ENCODE measurements at places on chromosomes 12 and 14.
A peak's percentile ranks its signal among the peaks of the same experiment; 100 is the strongest.

DNA sequence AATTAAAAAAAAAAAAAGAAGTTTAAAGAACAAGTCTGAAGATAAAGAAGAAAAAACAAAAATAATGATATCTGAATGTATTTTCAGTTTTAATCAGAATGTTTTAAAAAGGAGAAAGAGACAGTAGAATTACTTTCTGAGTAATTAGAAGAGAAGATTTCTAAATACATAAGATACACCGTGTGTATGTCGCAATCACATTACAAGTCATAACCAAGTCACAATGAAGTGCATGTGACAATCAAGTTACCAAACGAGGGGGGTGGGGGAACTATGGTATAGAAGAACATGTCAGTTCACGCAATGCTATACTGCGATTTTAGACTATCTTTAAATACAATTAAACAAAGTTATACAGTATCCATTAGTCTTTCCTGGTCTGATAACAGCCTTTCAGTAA is 1464.1 kb upstream of the FLRT2 start:
- no peak for DNase-seq

GRCh38 chr14:89255012-89255411 is 162.0 kb downstream of the FOXN3 start:
- no peak for DNase-seq

GRCh38 chr12:46664761-46665287 is 161.0 kb downstream of the SLC38A4 start:
- DNase-seq = no peak

- DNase-seq = no peak
Measured at GRCh38 chr12:108738170-108738569, 6.9 kb upstream of the CORO1C start.

DNA sequence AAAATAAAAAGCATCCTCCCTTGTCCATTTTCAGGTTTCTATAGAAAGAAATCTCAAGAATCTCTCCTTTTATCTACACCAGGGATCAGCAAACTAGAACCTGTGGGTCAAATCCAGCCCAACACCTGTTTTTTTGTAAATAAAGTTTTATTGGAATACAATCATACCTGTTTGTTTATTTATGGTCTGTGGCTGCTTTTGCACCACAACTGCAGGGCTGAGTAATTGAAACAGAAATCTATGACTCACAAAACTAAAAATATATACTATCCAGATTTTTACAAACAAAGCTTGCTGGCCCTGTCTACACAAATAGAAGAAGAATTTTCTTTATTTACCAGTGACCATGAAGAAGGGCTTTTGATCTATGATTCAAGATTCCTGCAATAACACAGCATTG is 95.1 kb upstream of the COCH start:
- DNase-seq = no peak

GRCh38 chr12:67910360-67911274 is 78.6 kb upstream of the IFNG-AS1 start:
- DNase-seq = no peak

DNA sequence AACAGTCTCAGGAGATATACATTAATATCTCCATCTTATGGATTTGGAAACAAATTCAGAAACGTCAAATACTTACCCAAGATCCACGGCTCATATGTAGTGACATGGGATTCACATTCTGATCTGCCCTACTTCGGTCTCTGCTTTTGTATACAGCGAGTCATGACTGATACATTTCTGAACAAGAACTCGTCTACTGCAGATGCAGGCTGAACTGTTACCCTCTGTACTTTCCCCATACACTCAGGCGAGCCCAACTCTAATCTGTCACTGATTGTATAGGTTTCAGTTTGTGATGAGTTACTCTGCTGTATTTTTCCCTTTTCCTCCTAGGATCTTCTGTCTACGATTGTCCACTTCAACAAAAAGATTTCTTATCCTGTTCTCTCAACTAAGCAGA is 441.6 kb downstream of the CCDC91 start:
- DNase-seq = no peak

DNA sequence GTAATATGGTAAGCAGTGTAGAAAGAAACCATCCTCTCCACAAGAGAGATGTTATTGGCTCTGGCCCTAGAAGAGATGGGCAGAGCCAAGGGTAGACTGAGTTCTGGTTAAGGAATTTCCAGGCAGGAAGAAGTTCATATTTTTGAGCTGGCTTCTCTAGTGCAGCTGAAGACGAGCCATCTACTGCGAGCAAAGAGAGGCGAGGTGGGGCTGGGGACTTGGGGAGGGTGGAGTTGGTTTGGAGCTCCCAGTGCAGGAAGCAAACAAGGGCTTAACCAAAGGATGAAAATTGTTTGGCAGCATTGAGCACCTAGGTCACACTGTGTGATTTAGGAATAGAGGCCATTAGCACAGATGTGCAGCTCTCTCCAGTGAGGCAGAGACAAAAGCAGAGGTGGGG is 239.6 kb downstream of the ZFP36L1 start:
- no peak for DNase-seq

- DNase-seq = no peak
Measured at GRCh38 chr14:100406505-100407131, 83.5 kb downstream of the SLC25A47 start.

DNA sequence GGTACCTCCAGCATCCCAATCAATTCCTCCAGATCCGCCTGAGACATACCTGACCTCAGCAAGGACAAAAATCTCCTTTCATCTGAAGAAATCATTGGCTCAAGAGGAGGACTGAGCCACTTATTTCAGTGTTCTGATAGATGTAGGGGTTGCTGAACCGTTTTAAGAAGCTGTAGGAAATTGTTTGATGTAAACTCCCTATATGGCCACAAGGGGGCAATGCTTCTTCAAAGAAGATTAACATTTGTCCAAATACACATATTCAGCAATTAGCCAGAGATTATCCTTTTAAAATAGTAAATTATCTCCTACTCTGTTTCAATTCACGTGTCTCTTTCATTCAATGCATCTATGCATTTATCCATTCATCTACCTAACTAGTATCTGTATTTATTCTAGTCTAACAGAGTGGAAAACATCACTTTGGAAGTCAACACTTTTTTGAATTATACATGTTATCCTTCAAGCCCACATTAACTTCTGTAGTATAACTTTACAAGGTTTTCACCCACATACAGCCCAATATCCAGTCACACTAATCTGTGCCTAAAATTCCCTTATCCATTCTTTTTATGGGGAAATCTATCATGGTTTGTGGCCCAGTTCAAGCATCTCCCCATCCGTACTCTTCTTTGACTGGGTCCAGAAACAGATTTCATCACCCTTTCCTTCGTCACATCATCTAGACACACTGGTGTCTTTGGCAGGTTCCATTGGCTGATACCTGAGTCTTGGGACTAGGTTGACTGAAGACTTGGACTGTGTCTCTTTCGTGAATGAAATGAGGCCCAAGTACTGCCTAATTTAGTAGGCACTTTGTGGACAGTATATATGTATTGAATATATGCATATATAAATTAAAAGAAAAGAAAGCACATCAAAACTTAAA is 411.0 kb upstream of the OR4E1 start:
- peak; percentile 90 for DNase-seq

DNA sequence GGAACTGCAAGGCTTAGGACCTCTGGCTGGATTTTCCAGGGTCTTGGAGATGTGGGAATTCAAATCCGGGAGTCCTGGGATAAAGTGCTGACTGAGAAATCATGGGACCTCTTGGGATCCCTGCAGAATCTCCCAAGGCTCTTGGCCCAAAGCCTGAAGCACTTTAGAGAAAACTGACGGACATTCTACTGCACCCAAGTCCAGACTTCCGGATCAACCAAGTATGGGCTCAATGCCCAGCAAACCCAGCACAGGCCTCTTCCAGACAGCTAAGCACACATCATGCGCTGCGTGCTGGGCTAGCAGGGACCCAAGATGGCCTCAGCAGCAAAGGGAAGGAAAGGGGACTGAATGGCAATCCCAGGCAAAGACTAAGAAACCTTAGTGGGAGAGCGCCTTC is 85.0 kb downstream of the ACTN1 start:
- no peak for DNase-seq

DNA sequence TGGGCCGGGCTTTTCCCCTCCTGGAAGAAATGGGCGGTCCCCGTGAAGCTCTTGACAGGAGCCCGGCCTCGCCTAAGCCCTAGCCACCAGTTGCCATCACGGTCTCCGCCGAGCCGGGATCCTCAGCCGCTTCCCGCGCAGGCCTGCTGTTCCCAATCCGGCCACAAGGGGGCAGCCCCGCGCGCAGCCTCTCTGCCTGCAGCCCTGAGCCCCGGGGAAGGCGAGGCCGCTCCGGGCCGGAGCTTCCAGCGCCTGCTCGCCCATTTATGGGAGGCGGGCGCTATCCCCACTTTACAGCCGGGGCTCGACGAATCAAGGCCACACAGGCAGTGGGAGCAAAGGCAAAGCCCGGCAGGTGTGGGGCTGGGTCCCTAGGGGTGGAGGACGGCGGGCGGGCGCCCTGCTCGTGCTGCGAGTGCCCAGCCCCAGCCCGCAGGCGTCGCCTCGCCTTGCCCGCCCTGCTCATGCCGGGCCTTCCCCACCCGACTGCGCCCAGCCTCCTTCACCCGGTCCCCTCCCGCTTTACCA is 61.5 kb downstream of the LGMN start:
- peak; percentile 87 for DNase-seq

DNA sequence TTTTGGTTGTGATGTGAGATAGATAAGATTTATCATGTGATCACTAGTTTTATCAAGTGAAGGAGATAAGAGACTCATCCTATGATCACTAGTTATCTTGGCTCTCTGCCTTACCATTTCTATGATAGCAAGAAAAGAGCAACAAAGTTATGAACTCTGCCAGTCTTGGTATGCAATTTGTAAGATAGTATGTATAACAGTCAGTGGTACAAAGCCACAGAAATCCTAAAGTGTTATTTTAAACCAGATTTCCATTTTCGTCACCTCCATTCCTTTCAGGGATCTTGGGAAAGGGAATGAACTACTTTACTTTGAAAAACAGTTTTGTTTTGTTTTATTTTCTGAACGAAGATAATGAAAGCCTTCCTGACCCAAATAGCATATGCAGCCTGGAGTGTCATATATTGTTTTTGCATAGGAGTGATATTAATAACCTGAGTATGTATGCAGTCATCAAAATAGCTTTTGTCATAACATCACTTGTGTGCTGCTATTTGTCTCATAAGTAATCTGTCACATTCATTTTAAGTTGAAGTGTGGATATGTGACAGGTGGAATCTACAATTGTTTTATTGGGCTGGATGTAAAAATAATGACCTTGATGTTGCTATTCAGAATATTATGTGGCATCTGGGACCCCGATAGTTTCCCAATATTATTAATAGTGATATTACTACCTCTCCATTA is 35.0 kb downstream of the FLRT2 start:
- no peak for DNase-seq

DNA sequence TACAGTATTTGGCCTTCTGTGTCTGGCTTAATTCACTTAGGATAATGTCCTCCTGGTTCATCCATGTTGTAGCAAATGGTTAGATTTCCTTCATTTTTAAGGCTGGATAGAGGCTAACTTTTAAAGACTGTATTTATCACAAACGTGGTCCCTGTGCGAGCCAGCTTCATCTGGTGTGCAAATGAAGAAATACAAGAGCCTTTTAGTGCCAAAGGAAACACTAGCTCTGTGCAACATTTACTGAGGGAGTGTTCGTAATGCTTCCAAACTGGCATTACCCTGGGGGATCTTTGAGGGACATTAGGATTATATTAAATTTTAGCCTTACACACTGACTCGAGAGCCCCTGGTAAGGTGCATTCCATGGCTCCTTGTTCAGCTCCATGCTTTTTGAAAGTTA is 43.0 kb upstream of the SLC38A2 start:
- no peak for DNase-seq

DNA sequence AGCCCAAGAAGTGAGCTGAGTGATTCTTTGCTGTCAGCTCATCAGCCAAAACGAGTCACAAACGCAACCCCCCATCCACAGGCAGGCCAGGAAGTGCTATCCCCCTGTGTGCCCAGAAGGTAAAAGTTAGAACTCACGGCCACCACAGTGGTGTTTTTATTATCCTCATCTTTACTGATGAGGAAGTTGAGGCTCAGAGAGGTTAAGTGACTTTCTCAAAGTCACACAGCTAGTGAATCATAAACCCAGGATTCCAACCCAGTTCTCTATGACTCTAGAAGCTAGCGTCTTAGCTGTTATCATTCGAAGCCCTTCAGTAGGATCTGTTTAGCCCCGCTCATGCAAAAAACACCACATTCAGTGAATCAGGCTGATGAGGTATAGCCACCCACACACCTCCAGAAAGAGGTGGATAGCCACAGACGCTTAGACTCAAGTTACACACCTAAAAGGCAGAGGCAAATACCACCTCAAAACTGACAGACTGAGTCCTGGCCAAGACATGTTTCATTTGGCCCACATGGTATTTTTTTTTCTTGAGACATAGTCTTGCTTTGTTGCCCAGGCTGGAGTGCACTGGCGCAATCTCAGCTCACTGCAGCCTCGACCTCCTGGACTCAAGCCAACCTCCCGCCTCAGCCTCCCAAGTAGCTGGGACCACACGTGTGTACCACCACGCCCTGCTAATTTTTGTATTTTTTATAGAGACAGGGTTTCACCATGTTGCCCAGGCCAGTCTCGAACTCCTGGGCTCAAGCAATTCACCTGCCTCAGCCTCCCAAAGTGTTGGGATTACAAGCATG is 100.7 kb downstream of the SCARB1 start:
- DNase-seq = no peak

DNA sequence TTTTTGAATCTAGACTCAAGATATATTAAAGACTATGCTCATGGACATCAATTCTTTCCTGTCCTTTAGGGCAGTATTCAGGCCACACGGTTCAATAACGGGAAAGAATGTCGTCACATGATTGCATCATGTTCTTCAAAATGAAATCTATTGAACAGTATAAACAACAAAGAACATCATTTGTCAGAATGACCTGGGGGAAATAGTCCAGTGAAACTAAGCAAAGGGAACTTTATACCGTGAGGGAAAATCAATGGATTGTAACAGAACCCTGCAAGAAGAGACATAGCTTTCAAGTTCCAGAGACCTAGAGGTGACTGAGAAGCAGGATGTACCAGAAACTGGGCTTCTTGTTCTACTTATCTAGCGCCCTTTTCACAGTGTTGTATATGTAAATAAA is 32.7 kb downstream of the FLRT2 start:
- DNase-seq = no peak

- DNase-seq = no peak
Measured at GRCh38 chr12:22329621-22330020, 4.9 kb downstream of the ST8SIA1 start.

GRCh38 chr12:85147331-85147730 is 111.2 kb downstream of the LRRIQ1 start:
- no peak for DNase-seq

- DNase-seq = no peak
Measured at GRCh38 chr12:65741656-65742017, 82.6 kb upstream of the HMGA2 start.

- DNase-seq = no peak
Measured at GRCh38 chr14:73264080-73264884, 27.0 kb downstream of the PAPLN start.
